ENCODE measurements at places on chromosomes 4 and X.

- peak; percentile 95 for DNase-seq
Measured at GRCh38 chrX:47217852-47218279, 615 bp upstream of the CDK16 start.

DNA sequence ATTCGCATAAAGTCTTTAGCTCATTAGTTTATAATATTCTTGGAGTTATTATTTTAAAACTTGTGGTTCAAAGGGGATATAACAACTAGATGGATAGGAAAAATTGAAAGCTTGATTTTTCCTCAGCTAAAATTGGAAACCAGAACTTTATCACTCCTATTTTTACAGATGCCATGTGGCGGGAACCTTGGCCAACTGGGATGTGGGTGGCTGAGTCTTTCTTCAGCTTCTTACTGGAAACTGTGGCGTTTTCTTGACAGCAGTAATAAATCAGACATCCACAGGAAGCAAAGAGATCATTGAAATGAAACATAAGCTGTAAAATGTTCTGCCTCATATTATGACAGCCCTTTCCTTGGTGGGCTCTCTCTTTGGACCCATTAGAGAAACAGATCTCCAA is 84.1 kb downstream of the SPATA18 start:
- no peak for DNase-seq

DNA sequence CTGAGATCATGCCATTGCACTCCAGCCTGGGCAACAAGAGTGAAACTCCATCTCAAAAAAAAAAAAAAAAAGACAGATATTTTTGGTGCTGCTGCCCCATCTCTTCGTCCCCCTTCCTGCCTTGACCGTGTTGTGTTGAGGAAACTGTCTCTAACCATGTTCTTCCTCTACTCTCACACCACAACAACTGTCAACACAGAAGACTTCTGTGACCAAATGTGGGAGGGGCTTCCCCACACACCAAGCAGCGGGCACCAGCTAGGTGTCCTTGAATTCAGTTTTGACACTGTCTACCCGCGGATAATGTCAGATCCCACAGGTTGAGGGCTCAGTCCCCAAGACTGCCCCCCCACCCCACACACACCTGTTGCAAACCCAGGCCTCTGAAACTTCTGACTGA is 104.7 kb upstream of the BCOR start:
- no peak for DNase-seq

- no peak for DNase-seq
Measured at GRCh38 chrX:13520936-13521335, 48.5 kb upstream of the EGFL6 start.

GRCh38 chr4:87392183-87392582 is 1.2 kb upstream of the HSD17B11 start:
- no peak for DNase-seq

DNA sequence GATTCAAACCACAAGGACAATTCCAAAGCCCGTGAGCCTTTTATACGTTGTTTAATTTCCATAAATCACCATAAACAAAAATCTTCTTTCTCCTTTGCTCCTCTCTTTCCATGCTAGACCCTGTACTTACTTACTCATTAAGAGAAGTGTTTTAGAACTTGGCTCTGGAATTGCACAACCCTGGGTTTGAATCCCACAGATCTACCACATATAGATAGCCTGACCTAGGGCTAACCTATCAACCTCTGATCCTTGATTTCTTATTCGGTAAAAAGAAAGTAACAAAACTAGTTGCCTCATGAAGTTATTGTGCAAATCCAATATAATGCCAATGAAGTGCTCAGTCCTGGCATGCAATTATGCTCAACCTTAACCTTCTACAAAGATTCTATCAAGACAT is 68.8 kb downstream of the ZAR1 start:
- DNase-seq, result no peak

Data from NT2/D1 (cell line).